Midbrain (tissue), 1 donor: ENCODE measurements at places on chromosomes 7 and 10.

DNA sequence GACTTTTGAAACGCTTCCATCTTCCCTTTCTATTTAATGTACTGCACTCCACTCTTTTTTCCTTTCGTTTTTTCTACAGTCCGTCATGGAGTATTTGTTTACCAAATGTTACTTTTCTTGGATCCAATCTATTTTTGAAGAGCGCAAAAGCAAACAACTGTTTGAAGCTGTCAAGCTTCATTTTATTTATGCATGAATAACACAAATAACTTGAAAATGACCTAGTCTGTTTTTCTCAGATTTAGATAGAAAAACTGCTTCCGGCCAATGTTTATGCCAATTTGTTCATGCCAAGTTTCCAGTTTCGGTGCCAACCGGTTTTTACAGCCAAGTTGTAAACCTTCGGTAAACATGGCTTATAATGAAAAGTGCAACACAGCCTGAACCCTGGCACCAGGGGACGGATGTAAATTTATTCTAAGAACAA, 150.9 kb upstream of the KLF6 start:
- DNase-seq: no peak

DNA sequence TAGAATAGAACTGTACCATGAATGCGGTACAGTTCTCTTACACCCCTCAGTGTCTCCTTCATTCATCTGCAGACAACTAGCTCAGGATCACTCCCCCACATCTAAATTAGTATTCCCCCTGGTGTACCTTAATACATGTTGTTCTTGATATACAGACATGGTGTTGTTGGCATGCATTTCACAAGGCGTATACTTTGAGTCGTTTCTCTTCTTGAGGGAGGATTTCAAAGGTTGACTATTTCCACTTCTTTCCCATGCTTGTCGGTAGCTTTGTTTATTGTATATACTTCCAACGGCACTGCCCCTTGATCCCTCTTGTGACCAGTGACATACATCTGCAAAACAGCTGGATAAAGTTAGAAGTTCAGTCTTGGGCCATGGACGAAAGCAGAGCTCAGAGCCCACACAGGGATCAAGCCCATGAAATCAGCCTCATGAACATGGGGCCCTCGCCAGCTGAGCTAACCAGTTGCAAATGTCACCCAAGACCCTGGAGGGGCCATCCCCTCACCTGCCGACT, 8.6 kb downstream of the CPA4 start:
- no peak for DNase-seq

GRCh38 chr10:131942455-131942854, 39.3 kb downstream of the BNIP3 start:
- DNase-seq: no peak

- DNase-seq: no peak
Observed at GRCh38 chr7:34939175-34939574, 98.1 kb downstream of the DPY19L1 start.

DNA sequence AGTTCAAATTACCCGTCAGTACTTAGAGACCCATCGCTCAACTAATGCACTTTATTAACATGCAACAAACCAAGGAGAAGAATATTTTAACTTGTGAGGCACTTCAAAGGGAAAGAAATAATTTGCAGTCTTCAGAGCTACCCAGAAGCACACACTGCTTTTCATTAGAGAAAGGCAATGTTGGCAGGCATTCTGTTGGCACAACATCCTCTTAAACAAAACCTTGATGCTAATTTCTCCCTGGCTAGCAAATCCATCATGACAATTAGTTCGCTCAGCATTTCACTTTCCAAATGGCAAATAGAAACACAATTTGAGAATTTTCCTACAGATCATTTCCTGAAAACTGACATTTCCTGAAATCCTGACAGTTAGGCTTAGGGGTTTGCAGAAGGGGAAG, 155.6 kb upstream of the FAM13C start:
- DNase-seq: peak; percentile 73

DNA sequence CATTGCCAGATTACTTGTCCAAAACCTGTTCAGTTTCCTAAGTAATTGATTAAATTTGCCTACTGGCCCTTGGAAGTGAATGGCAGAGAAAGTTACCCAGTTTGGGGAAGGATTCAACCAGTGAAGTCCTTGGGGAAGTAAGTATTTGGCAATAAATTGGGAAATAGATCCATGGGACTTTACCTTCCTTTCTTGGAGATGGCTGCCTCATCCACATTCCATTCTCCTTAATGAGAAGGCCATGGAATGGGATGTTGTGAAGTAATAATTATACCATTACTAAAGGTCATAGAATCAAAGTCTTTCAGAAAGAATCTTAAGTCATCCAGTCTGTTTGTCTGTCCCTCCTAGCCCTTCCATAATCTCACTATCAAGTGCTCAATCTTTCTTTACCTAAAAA, 4.5 kb upstream of the COPG2 start:
- no peak for DNase-seq

DNA sequence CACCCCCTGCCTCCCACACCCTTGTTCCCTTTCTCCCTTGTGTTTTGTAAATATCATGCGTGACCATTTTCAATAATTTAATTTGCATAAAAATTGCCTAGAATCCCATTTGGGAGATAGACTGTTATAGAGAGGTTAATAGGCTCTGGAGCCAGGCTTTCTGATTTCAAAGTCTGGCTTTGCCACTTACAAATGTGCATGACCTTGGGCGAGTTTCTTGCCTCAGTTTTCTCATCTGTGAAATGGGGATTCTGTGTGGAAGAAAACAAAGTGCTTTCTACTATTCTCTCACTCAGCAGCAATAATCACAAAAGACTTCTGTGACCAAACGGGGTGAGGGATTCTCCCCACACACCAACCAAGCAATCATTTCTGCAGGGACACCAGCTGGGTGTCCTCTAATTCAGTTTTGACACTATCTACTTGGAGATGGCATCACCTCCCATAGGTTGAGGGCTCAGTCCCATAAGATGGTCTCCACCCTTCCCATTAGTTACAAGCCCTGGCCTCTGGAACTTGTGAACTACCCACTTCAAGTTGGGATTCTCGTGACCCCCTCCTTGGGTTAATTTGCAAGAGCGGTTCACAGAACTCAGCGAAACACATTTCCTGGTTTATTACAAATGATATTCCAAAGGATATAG, 3.5 kb upstream of the ZNF22 start:
- no peak for DNase-seq

GRCh38 chr10:68628576-68629127, 68.5 kb downstream of the TET1 start:
- no peak for DNase-seq

DNA sequence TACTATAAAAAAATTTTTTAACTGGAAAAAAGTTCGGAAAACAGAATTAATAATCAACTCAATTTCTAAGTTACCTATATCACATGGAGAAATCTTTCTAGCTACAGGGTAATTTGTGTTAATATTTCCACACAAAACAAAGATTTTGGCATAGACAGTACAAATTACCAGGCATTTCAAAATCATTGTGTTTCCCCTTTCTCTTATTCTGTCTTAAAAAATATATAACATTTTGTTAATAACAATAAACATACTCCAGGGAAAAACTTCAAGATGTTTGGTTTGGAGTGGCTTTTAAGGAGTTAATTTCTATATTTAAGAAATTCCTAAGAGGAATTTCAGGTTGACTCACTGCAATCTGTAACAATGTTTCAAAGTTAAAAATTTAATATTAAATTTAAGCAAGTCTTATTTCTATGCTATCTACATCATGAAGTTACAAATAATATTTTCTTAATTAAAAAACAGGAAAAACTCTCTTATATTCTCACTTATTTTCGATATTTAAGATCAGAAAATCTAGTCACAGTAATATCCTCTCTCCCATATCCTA, 132.6 kb downstream of the NRBF2 start:
- no peak for DNase-seq

DNA sequence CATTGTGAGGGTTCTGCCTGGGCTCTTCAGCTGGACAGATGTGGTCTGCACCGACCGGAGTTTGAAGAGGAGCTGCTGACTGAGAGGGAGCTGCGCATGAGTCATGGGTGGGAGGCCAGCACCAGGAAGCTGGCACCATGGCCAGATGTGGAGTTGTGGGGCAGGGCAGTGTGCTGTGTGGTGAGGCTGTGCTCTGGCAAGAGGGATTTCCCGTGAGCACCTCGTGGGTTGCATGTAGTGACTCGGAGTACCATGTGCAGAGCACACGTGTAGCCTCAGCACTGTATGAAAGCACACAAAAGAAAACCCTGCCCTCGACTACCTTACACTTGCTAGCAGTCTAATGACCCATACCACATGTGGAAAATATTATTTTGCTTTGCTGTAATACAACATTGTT, 103.4 kb downstream of the WNT2 start:
- no peak for DNase-seq

- no peak for DNase-seq
Observed at GRCh38 chr10:19815036-19815730, 1.0 kb upstream of the PLXDC2 start.

DNA sequence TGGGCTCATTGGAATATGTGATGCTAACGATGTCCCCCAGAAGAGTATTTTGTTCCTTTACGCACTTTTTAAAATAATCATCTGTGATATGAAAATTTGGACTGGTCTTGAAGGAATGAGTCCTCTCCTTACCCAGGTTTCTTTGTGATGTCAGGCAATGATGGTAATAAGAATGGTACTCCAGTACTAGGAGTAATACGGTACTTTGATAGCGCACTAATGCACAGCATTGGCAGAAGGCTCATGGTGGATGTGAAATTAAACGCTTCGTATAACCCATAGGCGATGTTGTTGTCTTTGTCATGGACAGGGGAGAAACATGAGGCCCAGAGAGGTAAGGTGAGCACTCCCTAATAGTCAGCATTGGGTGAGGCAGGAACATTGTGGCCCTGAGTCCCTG, 125.4 kb downstream of the DPP6 start:
- no peak for DNase-seq

- no peak for DNase-seq
Observed at GRCh38 chr7:98559958-98560357, 57.1 kb upstream of the NPTX2 start.

DNA sequence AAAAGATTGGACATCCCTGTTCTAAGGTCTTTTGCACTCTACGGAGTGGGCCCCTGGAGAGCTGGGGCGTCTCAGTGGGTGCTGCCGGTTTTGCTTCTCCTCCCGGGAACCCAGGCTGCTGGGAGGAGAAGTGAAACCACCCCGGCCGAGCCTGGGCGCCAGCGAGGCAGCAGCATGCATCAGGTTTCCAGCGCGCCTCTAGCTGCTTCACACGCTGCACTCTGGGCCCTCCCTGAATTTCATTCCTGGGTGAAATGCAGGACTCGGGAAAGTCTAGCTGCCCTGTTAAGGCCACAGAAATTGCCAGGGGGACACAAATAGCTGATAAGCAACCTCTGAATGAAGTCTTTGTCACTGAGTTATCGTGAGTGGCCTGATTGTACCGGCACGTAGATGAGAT, 127.4 kb downstream of the TRRAP start:
- no peak for DNase-seq

DNA sequence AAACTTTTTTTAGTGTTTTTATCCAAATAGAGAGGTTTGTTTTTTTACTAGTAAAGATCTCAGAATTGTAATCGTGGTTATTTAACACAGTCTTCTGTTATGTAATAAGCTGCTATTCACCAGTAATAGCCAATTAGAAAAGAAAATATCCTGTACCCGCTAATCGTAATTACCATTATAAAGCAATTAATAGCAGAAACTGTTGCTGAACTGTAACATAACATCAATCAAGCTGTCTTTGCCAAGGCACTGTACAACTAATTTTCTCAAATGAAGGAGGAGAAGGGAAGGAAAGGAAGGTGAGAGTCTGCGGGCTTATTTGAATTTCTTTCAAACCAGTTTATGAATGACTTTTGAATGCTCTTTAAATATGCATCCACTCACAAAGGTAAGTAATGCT, 9.3 kb downstream of the ZNF277 start:
- DNase-seq: no peak

- DNase-seq: no peak
Observed at GRCh38 chr10:126080291-126080825, 184.0 kb downstream of the FANK1 start.

GRCh38 chr10:119749455-119749854, 23.6 kb downstream of the INPP5F start:
- DNase-seq: no peak

GRCh38 chr10:60271319-60272040, 118.2 kb downstream of the ANK3 start:
- DNase-seq: no peak

- DNase-seq: no peak
Observed at GRCh38 chr7:114554781-114555537, 140.3 kb downstream of the FOXP2 start.

GRCh38 chr7:137755846-137756651, 90.7 kb downstream of the DGKI start:
- DNase-seq: no peak

DNA sequence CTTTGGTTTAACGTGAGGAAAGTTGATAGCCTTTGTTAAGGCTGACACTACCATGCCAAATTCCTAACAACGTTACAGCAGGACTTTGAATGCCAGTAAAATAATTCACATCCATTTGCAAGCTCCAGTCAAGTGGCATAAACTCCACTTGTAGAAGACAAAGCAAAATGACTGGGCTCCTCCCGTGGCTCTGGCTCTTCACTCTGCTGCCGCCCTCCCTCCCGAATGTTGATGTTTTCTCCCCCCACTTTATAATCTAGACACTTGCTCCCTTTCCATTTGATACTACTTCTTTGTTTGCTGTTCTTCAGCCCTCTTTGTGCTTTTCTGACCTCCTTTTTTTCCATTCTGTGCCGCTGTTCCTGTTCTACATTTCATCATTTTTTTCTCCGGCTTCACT, 22.8 kb upstream of the ITGB8 start:
- peak; percentile 23 for DNase-seq

DNA sequence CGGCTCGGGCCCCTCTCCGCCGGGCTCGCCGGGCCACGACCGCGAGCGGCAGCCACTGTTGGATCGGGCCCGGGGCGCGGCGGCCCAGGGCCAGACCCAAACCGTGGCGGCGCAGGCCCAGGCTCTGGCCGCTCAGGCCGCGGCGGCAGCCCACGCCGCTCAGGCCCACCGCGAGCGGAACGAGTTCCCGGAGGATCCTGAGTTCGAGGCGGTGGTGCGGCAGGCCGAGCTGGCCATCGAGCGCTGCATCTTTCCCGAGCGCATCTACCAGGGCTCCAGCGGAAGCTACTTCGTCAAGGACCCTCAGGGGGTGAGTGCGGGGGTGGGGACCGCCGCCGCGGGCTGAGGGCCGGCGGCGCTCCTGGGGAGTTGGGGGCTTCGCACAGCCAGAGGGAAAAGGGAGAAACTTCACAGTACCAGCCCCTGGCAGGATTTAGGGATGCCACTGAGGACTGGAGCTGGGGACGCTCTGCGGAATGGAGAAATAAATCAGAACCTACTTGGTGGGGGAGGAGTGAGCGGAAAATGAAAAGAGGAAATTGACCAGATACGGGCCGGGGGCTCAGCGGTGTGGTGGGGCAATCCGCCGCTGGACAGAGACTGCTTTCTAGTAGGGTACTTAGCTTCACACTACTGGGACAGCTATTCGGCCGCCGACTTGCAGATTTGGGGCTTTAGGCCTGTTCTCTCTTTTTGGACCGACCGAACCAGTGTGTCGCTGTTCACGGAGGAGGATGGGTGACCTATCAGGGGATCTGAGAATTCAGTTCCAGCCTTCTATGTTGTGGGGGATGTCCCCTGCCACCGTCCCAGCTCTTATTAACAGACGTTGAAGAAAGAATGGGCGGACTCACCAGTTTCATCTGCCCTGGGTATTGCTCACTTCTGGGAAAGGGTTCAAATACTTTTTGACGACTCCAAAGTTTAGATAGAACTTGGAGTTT, 669 bp downstream of the PI4K2A start:
- DNase-seq: no peak
